ENCODE measurements at places on chromosomes 5 and 9. TPM values are rescaled to one million over a fixed set of nuclear protein-coding genes. Genes with fewer than 3 reads are reported as not detected.

The HTR1A gene
- not detected for total RNA-seq

The TMEM38B gene
- 8.2 TPM for total RNA-seq

The SOHLH1 gene
- not detected for total RNA-seq

The SV2C gene
- total RNA-seq: 0.07 TPM

The HRH2 gene
- 23.2 TPM for total RNA-seq

The RAB3C gene
- not detected for total RNA-seq

The TLR4 gene
- not detected for total RNA-seq

The TMEM8B gene
- 4.3 TPM for total RNA-seq

The PRSS3 gene
- total RNA-seq: not detected

The AHRR gene
- total RNA-seq: 26.3 TPM

The BTNL3 gene
- total RNA-seq: not detected

The INSL4 gene
- total RNA-seq: not detected

The MOB3B gene
- total RNA-seq: 0.67 TPM

The MARCHF3 gene
- total RNA-seq: 6.1 TPM

The ADAMTS13 gene
- total RNA-seq: 2.5 TPM

The ADAMTS12 gene
- not detected for total RNA-seq

The ZNF354C gene
- total RNA-seq: 7.0 TPM

The ADAMTS16 gene
- not detected for total RNA-seq

The C5orf63 gene
- total RNA-seq: 9.5 TPM

The LCN9 gene
- total RNA-seq: not detected

The TCF7 gene
- 47.4 TPM for total RNA-seq

The ZNF483 gene
- total RNA-seq: 2.8 TPM

The HAVCR1 gene
- total RNA-seq: 0.54 TPM

The ELOVL7 gene
- total RNA-seq: not detected

The PAEP gene
- not detected for total RNA-seq

The CCNO gene
- not detected for total RNA-seq

The OTP gene
- not detected for total RNA-seq

The SPINK4 gene
- not detected for total RNA-seq
